ENCODE measurements at places on chromosomes 12 and 14.

DNA sequence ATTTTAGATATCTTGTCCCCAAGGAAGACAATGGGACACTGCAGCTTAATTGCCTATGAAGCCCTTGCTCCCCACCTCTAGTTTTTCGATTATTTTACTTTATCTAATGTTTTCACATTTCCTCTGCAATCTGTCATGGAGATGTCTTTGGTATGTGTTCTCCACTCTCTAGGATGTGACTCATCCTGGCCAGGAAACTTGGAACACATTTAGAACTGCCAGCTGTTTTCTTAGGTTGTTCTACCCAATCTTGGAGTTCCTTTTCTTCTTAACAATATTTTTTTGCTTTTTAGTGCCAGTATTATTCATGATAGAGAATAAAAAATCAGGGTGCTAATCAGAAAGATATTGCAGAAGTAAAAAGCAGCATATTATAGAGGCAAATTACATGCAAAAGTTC, 101.7 kb upstream of the CLEC14A start:
- peak; percentile 77 for DNase-seq

DNA sequence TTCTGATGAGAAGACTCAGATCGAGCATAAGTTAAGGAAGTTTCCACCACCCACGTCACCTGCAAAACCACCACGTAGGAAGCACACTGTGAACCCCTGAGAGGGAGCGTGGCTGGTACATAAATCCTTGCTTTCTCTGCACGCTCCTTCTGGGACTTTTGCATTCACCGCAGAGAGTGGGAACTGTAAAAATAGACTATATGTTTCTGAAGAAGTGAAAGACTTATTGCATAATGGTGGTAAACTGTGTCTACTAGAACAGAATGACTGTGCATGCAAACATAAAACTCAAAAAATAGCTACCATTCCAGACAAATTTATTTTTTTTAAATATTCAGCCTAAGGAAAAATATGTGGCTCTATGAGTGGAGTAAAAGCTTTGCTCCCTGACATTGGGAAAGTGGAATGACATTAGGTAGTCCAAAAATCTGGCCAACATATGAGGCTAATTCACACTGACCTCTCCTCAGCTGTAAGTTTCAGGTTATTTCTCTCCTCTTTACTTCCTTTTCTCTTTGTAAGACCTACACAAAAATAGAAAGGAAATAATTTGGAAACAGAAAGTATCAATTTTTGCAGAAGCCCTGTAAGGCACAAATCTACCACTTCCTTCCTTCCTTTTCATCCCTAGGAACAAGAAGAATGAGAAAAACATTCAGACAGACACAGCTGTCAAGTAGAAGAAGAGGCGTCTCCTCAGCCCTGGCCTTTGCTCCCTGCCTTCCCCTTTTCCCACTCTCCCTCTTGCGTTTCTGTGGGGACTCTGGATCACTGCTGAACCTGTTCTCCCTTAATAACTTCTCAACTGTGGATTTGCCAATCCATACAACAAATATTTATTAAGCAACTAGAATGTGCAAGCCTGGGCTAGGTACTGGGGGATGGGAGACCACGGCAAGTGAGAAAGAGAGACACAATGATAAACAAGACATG, 264.3 kb upstream of the FOXN3 start:
- DNase-seq: no peak

DNA sequence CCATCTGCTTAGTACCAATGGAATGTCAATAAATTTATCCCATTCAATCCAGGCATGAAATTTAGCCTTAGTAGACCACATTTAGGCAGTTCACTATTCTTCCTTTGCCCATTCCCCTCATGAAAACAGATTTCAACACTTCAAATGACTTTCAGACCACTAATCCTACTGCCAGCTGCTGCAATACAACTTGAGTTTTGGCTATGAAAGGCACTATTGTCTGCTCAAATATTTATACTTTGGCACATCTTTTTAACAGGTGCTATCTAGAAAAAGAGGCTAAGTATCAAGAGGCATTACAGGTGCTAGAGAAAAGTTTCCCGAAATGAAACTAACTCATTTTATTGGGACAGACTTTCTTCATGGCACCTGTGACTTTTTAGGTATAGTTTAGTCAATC, 499.8 kb downstream of the C12orf50 start:
- DNase-seq: no peak

- DNase-seq: no peak
Measured at GRCh38 chr14:90442388-90442787, 45.6 kb downstream of the CALM1 start.

DNA sequence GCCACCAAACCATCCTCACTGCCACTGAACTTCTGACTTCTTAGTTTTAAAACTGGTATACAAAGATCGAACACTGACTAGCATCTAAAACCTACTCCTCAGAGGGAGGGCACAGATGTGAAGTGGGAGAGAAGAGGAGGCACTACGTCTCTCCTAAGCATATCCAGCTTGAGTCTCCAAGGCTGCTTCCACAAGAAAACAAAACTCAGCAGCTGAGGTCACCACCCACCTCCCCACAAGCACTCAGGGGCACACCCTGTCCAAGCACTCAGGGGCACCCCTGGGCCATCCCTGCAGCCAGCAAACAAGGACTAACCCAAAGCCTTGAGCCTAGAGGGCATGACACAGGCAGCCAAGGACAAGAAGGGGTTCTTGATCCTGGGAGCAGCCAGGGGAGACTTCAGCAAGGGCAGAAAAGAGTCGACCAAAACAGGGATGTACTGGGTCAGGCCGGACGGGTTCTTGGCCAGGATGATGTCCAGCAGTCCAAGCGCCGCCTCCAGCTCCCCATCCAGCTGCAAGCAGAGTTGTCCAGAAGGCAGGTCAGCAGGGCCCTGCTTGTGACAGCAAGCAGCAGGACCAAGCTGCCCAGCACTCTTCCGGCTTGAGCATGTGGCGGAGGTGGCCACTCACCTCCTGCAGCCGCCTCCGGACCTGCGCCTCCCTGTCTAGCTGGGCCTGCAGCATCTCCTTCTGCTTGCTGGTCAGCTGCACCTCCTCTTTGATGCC, 34.8 kb downstream of the GCN1 start:
- DNase-seq: no peak

DNA sequence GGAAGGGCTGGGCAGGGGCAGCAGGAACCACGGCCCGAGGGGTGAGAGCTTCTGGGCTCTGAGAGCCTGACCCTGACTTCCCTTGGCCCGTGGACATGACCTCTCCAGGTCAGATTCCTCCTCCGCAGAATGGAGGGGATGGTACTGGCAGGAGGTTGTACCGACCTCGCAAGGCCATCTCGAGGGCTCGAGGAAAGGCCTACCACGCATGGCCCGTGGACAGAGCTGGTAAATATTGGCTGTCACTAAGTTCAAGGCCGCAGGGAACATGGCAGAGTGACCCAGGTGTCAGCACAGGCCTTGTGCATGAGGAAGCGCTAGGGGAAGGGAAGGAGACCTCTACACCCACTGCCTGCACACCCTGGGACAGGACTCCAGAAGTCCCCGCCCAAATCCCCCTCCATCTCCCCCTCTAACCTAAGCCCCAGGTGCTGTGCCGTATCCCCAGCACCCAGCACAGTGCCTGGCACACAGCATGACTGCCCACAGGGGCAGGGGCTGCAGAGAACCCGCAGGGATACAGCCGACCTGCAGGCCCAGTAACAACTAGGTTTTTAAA, 54.9 kb upstream of the PPP2R5C start:
- DNase-seq: no peak

GRCh38 chr12:53981634-53982565, 3.0 kb upstream of the HOXC10 start:
- no peak for DNase-seq

- no peak for DNase-seq
Measured at GRCh38 chr12:3797531-3798048, 44.7 kb upstream of the CRACR2A start.

- DNase-seq: no peak
Measured at GRCh38 chr14:68953196-68953555, 25.9 kb downstream of the ACTN1 start.

DNA sequence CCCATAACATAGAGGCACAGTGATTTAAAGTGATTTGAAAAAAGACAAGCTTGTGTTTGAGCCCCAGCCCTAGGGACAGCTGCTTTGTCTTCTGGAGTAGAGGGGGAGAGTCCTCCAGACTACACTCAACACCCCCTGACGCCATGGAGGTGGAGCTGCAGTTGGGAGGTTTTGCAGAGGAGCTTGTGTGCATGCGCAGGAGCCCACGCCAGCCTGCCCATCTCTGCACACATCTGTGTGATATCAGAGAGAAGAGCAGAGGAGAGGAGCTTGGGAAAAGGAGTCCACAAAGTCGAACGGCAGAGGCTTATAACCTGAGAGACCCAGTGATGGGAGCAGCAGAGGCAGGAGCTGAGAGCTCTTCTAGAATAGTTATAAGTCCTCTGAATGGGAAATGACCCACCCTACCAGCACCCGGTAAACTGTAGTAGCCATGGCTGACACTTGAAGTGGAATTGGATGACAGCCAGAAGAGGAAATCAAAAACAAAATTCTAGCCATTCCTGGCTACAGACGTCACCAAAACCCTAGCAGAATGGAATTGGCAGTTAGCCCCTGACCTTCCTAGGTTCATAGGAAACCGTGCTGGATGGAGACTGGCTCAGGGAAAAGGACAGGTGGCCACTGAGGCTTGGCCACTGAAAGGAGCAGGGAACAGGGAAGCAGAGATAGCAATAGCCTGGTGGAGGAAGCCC, 185.1 kb upstream of the VASH1 start:
- DNase-seq: no peak

DNA sequence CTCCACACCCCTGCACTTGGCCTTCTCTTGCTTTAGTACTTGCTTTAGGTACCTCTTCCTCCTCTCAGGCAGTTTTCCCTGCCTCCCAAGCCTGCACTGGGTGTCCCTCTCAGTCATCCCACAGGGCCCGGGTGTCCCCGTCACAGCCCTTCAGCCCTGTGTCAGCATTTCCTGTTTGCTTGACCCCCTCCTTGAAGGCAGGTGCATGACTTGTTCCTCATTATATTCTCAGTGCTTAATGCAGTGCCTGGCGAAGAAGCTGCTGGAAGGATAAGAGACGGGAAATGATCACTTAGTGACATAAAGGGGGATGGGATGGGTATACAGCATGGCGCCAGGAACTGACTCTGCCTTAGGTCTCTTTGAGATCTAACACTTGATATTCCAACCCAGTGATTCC, 61.5 kb downstream of the IQSEC3 start:
- no peak for DNase-seq

DNA sequence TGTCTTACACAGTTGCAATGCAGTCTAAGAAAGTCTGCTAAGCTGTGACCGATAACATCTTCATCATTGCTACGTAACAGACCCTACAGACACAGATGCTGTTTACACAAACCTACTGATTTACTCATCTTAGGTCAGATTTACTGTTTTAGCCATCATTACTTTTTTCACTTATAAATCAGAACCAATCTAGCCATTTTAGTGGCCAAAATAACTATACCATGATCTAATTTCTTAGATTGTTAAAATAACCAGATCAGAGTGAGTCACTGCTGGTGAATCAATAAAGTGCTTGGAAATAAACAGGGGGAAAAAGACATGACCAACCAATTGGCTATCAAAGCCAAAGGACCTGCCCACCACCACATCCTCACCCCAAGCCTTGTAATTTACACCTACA, 57.0 kb upstream of the FOXN3 start:
- peak; percentile 20 for DNase-seq

DNA sequence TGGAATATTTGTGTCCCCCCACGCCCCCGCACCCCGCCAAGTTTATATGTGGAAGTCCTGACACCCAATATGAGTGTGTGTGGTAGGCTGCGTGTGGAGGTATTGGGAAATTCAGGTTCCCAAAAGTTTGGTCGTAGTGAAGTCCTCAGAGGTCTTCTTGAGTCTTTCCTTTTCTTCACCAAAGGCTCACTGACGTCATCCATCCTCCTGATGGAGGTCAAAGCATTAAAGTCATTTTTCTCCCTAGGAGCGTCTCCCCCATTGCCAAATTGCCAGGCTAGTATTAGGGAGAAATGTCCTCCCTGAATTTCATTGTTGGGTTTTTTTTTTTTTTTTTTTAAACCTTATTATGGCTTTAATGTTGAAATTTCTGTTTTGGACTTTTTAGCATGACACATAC, 113.7 kb downstream of the RGS6 start:
- no peak for DNase-seq

DNA sequence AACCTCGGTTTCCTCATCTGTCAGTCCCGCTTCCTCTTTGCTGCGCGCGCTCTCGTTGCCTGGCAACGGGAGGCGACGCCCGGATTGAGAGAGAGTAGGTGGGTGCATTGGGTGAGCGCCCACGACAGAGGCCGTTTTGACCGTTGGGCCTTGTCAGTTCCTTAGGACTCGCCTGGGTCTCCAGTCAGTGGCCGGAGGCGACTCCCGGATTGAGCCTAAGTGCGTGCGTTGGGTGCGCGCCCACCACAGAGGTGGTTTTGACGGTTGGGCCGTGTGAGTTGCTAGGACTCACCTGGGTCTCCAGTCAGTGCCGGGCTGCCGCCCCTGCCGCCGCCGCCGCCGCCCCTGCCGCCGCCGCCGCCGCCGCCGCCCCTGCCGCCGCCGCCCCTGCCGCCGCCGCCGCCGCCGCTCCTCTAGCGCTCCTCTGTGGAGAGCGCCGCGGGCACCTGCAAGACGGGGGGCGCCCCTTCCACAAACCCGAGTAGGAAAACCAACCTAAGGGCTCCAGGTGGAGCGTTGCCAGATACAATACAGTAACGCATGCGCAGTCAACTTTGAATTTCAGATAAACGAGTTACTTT, 37.2 kb downstream of the APOBEC1 start:
- DNase-seq: no peak

GRCh38 chr12:92570056-92570753, 132.6 kb upstream of the PLEKHG7 start:
- peak; percentile 80 for DNase-seq

Data from fibroblast of skin of left quadriceps (primary cell).